ENCODE measurements at places on chromosomes 7 and 10. TPM values are rescaled to one million over a fixed set of nuclear protein-coding genes. Genes with fewer than 3 reads are reported as not detected.

DNA sequence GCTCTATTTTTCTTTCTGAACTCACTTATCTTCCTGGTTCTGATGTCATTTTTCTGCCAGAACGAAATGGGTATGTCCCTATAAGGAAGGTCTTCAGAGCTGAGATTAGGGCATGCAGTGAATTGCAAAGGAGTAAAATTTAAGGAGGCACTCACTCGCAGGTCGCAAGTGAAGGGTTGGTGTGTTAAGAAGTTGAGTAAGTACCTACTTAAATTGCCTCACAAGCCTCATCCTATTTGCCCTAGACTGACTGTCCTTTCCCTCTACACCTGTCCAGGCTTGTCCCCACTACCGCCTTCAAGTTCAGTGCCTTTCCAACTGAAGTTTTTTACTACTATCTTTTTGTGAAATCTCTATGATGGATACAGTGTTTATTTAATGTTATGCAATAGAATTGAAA, 191.5 kb downstream of the AHR start:
- no peak for DNase-seq

DNA sequence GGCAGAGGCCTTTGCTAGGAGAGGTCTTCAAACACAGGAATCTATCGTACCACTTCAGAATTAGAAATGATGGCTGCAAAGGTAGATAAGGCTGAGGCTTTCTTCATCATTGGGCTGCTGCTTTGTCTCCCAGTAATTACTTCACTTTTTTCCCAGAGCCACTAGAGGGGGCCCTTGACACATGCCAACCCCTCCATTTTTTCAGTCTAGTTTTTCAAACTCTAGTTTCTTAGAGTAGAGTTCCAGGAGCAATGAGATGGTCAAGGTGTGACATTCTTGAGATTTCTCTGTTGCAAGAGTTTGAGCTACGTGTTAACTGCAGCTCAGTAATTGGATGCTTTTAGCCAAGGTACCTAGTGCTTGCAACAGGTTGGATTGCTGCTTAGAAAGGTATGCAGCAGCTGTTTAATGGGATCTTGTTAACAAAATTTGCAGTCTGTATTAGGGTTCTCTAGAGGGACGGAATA, 33.8 kb upstream of the RBM20 start:
- no peak for DNase-seq

DNA sequence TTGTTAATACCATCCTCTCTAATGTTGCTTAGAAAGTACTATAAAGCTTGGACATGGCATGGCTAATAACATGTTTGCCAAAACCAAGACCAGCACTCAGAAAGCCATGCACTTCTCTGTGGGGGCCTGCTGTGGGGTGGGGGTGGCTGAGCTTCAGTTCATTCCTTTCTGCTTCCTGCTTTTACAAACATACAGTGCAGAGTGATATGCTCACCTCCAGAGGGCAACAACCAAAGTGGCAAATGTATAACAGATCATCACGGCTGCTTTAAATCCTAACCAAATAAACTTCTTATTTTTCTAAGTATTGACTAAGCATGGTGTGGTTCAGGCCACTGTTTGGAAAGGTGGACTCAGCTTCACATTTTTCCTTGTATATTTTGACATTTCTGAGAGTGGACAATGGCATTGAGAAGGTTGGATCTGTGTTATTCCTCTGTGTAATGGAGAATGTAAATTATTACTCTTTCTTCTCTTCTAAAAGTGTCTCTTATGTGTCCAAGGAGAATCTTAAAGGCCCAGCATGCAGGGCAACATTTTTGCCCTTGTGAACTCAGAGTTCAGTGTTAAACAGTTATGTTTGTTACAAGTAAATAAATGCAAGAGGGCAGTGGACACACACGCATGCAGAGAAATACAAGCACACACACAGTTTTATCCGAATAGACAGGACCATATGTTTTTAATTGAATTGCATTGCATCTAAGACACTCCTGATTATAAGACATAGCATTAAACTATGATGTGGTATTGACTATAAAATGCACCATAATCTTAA, 186.1 kb downstream of the HERPUD2 start:
- DNase-seq = no peak

Gene HHEX
- total RNA-seq = 6.6 TPM

GRCh38 chr7:81956520-81956919, 186.7 kb upstream of the HGF start:
- DNase-seq = no peak

Data from type B pancreatic cell (in vitro differentiated cells).